ENCODE measurements at places on chromosomes 1 and 21.

- DNase-seq = no peak
Measured at GRCh38 chr1:79982211-79982610, 975.7 kb upstream of the ADGRL4 start.

GRCh38 chr1:170354690-170355089 is 177.3 kb upstream of the GORAB start:
- DNase-seq = no peak

- DNase-seq = peak; percentile 64
Measured at GRCh38 chr1:153919876-153920852, 2.6 kb downstream of the GATAD2B start.

- no peak for DNase-seq
Measured at GRCh38 chr1:18941221-18942141, 15.0 kb downstream of the IFFO2 start.

DNA sequence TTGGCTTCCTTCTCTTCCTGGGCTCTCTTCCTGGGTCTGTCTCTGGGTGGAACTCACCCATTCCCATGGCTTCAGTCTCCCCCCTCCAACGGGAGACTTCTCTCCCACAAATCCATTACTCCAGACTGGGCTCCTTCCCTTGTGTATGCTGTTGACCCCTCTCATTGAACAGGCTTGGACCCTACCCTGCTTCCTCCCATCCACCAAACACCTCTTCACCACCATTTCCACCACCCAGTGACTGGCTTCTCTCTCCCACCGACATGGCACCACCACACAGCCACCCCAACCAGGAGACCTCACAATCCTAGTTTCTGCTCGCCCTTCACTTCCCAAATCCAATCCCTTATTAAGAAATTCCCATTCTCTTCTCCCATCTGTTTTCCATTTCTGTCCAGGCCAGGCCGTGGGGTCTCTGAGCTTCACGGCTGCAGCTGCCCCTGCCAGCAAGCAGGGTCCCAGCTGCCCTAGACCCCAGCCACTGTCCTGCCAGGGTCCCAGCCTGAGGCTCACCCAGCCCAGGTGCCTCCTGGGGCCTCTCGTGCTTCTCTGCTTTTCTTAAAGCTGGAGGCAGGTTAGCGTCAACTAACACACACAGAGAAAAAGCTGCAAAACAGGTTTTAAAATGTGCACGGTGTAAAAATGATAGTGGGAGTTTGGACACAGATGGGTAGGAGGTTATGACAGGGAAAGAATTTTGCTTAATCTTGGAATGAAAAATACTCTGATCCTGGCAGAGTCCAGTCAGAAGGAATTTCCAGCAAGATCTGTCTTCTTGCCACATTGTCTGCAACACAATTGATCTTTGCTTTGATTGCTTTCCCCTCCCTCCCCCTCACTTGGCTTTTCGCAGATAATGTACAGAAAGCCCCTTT is 383.8 kb upstream of the VAMP3 start:
- DNase-seq = no peak

GRCh38 chr1:3996846-3997705 is 97.0 kb upstream of the C1orf174 start:
- no peak for DNase-seq

DNA sequence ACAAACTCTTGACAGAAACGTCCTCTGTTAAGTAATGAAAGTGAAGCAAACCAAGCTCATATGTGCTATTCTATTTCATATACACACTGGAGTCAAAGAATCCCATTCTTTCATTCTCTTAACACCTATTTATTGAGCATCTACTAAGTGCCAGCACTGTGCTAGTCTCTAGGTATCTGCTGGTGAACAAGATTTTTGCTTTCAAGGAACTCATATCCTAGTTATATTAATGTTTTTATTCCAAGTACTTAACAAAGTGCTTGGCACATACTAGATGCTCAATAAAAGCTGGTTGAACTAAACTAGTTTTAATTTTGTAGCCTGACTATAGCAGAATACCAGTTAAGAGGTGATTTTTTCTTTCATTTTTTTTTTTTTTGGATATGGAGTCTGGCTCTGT is 3.6 kb upstream of the RNF2 start:
- DNase-seq = no peak

DNA sequence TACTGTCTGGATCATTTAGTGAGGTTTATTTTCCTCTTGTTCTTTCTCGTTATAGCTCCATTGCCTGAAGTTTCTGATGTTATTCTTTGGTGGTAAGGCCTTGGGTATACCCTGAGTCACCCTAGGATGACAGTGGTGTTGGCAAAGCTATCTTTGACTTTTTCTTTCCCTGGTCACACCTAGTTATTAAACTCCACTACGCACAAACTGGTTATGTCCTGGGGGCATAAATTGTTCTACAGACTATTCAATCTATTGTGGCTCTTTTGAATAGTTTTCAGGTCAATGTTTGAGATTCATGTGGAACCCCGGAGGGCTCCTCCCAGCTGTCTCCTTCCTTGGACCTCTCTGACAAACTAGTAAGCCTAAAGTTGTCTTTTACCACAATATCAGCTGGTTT is 157.7 kb downstream of the SLC35F3 start:
- no peak for DNase-seq

DNA sequence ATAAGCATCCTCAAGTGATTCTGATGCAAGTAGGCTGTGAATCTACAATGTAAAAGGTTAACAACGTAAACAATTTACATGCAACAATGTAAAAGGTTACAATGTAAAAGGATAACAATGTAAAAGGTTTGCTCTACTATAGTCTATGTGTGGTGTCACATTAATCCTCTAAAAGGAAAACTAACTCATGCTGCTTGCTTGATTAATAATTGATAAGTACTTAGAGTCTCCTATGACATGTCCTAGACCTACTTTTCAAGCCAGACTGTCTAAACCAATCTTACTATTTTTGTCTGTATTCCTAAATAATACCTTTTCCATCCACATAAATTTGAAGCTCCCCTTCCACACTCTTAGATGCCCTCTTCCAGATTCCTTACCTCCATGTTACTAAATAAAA is 606.8 kb downstream of the LTN1 start:
- no peak for DNase-seq

DNA sequence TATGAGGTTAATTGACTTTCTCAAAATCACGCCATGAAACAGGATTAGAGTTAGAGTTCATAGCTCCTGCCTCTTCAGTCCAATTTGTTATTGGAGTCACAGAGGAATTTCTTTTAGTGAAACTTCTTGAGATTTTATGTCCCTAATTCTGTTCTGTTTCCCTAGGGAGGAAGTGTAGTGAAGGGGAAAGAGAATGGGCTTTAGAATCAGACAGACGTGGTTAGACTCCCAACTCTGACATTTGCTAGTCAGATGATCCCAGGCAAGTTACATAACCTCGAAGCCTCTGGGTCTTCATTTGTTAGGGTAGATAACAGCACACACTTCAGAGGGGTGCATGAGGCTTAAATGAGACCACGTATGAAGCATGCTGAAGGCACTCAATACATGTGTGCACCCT is 83.9 kb downstream of the ASTN1 start:
- DNase-seq = no peak

DNA sequence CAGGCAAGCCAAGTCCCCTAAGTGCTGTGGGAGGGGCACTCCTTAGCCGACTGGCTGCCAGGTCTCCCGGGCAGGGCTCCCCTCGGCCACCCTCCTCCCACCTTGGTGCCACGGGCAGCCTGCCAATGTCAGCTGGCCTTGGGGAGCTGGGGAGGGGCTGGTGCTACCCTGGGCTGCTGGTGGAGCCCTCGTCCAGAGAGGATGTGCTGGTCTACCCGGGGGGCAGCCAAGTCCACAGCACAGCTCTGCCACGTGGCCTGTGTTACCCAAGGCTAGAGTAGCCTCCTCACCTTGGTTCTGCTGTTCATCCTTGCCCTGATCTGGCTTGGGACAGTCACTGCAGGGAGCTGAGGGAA is 42.9 kb downstream of the CRYAA start:
- no peak for DNase-seq

DNA sequence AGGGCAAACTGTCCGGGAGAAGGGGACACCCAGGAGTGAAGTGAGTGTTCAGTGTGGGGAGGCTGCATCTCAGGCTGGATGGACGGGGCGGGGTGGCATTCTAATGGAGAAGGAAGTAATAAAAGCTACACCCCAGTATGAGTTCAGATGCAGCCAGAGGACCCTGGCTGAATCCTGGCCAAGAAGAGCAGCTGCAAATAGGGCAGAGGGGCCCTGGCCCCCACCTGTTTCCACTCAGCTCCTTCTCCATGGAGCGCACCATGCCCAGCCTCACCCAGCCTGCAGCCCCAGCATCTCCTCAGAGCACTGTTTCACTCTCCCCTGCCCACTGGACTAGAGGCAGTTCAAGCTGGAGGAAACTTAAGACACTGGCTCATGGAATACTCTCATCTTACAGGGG is 46.4 kb downstream of the KCND3 start:
- no peak for DNase-seq

DNA sequence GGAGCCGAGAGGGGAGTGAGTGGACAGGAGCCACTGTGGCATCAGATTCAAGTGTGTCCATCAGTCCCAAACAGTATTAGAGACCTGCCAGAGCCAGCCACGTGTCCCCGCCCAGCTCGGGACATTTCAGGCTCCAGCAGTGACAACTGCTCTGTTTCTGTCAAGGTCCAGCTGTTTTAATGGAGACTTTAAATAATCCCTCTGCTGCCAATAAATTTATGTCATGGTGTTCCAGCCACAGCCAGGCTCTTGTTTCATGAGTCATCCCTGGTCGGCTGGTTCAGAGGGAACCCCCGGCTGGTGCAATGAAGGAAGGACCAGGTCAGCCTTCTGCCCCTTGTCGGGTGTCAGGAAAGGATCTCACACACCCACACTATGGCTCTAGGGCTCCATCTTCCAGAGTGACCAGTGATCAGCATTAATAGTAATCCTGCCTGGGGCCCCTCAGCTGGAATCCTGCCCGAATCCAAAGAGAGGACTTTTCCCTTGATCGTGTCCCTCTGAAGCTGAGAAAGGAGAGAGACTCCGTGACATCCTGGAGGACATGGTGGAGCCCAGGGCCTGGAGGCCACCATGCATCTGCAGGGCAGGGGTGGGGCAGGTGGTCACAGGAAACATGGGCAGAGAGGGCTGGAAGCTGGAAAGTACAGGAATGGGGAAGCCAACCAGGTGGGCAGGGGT is 197.3 kb downstream of the MATN1 start:
- DNase-seq = no peak

- DNase-seq = peak; percentile 50
Measured at GRCh38 chr1:207364614-207365013, 43.1 kb downstream of the CD55 start.

GRCh38 chr1:41847733-41848132 is 71.0 kb downstream of the HIVEP3 start:
- DNase-seq = no peak

DNA sequence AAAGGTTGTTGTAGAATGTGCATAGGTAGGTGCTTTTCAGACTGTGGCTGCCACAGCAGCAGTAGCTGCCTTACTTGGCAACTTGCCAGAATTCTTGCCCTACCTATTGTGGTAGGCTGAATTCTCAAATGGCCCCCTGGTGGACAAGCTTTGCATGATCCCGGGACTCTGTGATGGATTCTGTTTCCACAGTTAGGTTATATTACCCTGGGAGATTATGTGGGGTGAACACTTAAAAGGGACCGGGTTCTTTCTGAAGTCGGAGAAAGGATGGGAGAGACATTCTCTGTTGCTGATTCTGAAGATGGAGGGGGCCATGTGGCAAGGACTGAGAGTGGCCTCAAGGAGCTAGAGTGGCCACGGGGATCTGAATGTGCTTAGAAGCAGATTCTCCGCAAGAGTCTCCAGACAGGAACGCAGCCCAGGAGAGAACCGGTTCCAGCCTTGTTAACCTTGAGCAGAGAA is 32.1 kb upstream of the KCNE1 start:
- peak; percentile 60 for DNase-seq

DNA sequence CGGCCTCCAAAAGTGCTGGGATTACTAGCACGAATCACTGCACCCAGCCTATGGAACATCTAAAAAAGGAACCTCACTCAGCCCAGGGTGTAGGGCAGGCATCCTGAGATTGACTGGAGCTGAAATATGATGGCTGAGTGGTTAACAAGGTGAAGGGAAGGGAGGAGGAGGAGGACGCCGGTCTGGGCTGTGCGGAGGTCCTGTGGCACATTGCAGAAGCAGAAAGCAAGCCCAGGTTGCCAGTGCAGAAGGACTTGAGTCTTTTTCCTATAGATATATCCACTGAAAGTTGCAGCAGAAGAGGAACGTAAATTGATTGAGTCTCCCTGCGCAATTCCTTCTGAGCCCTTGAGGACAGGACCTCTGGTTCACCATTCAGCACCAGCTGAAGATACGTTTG is 1.5 kb upstream of the KIF17 start:
- DNase-seq = no peak

DNA sequence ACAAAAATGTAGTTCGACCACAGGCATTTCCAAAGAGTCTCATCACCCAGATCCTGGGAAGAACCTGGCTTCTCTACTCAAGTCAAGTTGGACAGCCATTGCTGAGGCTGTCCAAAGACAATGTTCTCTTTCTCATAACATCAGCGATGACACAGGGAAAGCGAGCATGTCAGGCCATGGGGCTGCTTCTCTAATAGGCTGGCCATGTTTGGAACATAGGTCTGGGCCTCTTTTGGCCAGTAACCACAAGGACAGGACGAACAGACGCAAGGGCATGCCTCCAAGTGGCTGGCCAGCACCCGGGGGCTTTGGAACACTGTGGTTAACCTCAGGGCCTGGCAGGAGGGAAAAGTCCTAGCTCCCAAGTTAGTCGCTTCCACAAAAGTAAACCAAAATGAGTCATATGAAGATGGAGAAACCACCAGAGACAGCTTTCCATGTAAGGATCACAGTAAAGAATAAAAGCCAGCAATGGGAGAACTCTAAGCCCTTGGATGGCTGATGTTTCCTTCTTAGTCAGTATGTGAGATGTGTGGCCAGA is 80.6 kb upstream of the SLC44A3 start:
- no peak for DNase-seq

- DNase-seq = no peak
Measured at GRCh38 chr21:43012596-43012995, 38.2 kb downstream of the PKNOX1 start.

DNA sequence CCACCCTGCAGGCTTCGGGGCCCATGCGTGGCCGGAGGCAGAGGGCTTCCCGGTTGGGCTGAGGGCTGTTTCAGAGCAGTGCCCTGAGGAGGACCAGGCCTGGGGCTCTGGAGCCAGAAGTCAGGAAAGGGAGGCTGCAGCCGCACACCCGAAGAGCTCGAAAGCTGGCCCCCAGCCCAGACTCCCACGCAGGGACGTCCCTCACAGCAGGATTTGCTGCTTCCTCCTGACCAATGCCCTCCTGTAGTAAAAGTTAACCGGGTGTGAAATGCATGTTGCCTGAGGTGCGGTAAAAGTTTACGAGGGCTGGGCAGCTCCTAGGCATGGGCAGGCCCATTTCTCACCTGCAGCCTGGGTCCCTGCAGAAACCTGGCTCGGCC is 101.5 kb upstream of the ARHGEF16 start:
- DNase-seq = no peak

GRCh38 chr1:37094302-37094701 is 60.0 kb upstream of the GRIK3 start:
- no peak for DNase-seq

DNA sequence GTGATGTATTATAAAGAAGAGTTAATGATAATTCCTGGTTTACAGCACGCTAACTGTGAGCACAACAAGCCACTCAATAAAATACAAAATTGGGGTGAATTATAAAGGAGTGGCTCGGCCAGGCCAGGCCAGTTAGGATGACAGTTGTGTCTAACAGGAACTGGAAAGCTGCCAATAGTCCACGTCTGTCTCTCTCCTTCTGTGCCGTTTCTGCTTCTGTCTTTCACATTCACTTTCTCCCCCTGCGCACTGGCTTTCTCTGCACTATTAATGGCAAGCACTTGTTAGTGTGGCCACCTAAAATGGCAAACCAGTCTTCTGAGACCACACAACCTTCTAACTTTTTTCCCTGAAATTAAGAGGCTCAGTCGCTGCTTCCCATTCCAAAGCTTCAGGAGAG is 394.3 kb downstream of the NTNG1 start:
- DNase-seq = no peak
